Cardiac muscle cell (in vitro differentiated cells and primary cell): ENCODE measurements at places on chromosomes 7 and 10. TPM values are rescaled to one million over a fixed set of nuclear protein-coding genes. Genes with fewer than 3 reads are reported as not detected.

The GPR26 gene
- polyA plus RNA-seq, result not detected in 2 replicates

The PTN gene
- 68.5 and 125 TPM in 2 replicates for polyA plus RNA-seq

The SHTN1 gene
- 4.1 and 9.6 TPM in 2 replicates for polyA plus RNA-seq

The SEMA4G gene
- 7.0 and 10.6 TPM in 2 replicates for polyA plus RNA-seq

The RPP30 gene
- polyA plus RNA-seq, result 48.4 and 51.4 TPM in 2 replicates

The SFTPD gene
- 0.73 TPM in 1 of 2 replicates, not detected in the other for polyA plus RNA-seq

The EPO gene
- polyA plus RNA-seq, result 0.34 and 0.46 TPM in 2 replicates

The FAM25G gene
- not detected in 2 replicates for polyA plus RNA-seq

The C10orf62 gene
- not detected in 2 replicates for polyA plus RNA-seq

The HYAL4 gene
- polyA plus RNA-seq, result not detected in 2 replicates

The TMEM184A gene
- polyA plus RNA-seq, result 0.75 and 2.1 TPM in 2 replicates

The ATP5F1C gene
- polyA plus RNA-seq, result 714 and 811 TPM in 2 replicates

The CYP2C9 gene
- polyA plus RNA-seq, result 0.15 TPM in 1 of 2 replicates, not detected in the other

The SAMD9 gene
- polyA plus RNA-seq, result not detected in 2 replicates

The P4HA1 gene
- polyA plus RNA-seq, result 172 and 174 TPM in 2 replicates

The LIPM gene
- not detected in 2 replicates for polyA plus RNA-seq

The ITPRID1 gene
- polyA plus RNA-seq, result not detected in 2 replicates

The RUFY2 gene
- polyA plus RNA-seq, result 12.1 and 16.2 TPM in 2 replicates

The TWIST1 gene
- polyA plus RNA-seq, result 21.4 and 21.9 TPM in 2 replicates

The CDK1 gene
- 34.0 and 172 TPM in 2 replicates for polyA plus RNA-seq

The INHBA gene
- polyA plus RNA-seq, result 4.8 and 8.2 TPM in 2 replicates

The NXPH1 gene
- 0.76 and 1.7 TPM in 2 replicates for polyA plus RNA-seq

The WDR86 gene
- 58.8 and 87.0 TPM in 2 replicates for polyA plus RNA-seq

The DOCK4 gene
- polyA plus RNA-seq, result 5.3 and 7.2 TPM in 2 replicates

The ARL5B gene
- 15.9 and 18.8 TPM in 2 replicates for polyA plus RNA-seq

The ZNF862 gene
- 8.7 and 8.9 TPM in 2 replicates for polyA plus RNA-seq

The LRRC61 gene
- 30.0 and 31.4 TPM in 2 replicates for polyA plus RNA-seq

The SHH gene
- polyA plus RNA-seq, result not detected in 2 replicates

The NPTX2 gene
- polyA plus RNA-seq, result 0.10 TPM in 1 of 2 replicates, not detected in the other

The SMNDC1 gene
- polyA plus RNA-seq, result 24.9 and 29.7 TPM in 2 replicates

The LBX1 gene
- polyA plus RNA-seq, result not detected in 2 replicates

The EFCAB10 gene
- polyA plus RNA-seq, result 0.57 and 1.5 TPM in 2 replicates

The EIF3B gene
- polyA plus RNA-seq, result 151 and 173 TPM in 2 replicates

The NACAD gene
- polyA plus RNA-seq, result 1.3 and 1.4 TPM in 2 replicates

The GPR141 gene
- not detected in 2 replicates for polyA plus RNA-seq

The HOXA1 gene
- polyA plus RNA-seq, result 0.07 TPM in 1 of 2 replicates, not detected in the other

The GARIN1A gene
- 0.83 and 1.7 TPM in 2 replicates for polyA plus RNA-seq

The SLC18A3 gene
- not detected in 2 replicates for polyA plus RNA-seq

The OR6B1 gene
- polyA plus RNA-seq, result not detected in 2 replicates

The PTPRZ1 gene
- polyA plus RNA-seq, result 0.37 and 0.57 TPM in 2 replicates

The SORBS1 gene
- 11.0 and 12.8 TPM in 2 replicates for polyA plus RNA-seq

The SPRN gene
- 1.8 and 2.3 TPM in 2 replicates for polyA plus RNA-seq

The CELF2 gene
- 66.9 and 115 TPM in 2 replicates for polyA plus RNA-seq

The HIF1AN gene
- 37.4 and 40.2 TPM in 2 replicates for polyA plus RNA-seq

The SPDYE11 gene
- polyA plus RNA-seq, result 0.73 and 1.1 TPM in 2 replicates

The CYP3A7 gene
- polyA plus RNA-seq, result 0.14 and 0.51 TPM in 2 replicates

The A1CF gene
- polyA plus RNA-seq, result 0.07 TPM in 1 of 2 replicates, not detected in the other

The CLDN3 gene
- 5.6 and 11.2 TPM in 2 replicates for polyA plus RNA-seq

The HMX2 gene
- not detected in 2 replicates for polyA plus RNA-seq

The WASHC2C gene
- polyA plus RNA-seq, result 17.9 and 22.9 TPM in 2 replicates

The PLEKHS1 gene
- not detected in 2 replicates for polyA plus RNA-seq

The NOC3L gene
- 9.0 and 11.9 TPM in 2 replicates for polyA plus RNA-seq

The AGR3 gene
- not detected in 2 replicates for polyA plus RNA-seq

The ELFN1 gene
- 8.9 and 13.4 TPM in 2 replicates for polyA plus RNA-seq

The RALA gene
- polyA plus RNA-seq, result 41.6 and 44.4 TPM in 2 replicates
